Stimulated activated CD8-positive, alpha-beta memory T cell treated with anti-CD3 and anti-CD28 coated beads, Interleukin-4, amount 100 ng/mL, for 1 hour (primary cell): ENCODE measurements at places on chromosomes 11 and 22.

DNA sequence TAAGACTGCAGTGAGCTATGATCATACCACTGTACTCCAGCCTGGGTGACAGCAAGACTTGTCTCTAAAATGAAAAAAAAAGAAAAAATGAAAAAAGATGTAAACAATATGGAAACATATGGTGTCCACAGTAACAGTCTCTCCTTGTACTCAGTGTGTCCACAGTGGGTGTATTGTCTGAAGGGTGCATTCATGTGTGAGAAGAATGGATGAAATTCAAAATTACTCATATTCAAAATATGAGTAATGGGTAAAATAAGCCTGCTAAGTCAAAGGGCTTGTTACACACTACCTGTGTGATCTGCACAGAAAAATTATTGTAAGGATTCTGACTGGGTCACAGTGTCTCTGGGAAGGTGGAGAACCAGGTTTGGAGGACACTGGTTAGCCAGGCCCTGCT lies 26.9 kb downstream of the PPFIA1 start:
- DNase-seq, result no peak

GRCh38 chr11:50246183-50246582 lies 213.5 kb downstream of the OR4C45 start:
- no peak for DNase-seq

DNA sequence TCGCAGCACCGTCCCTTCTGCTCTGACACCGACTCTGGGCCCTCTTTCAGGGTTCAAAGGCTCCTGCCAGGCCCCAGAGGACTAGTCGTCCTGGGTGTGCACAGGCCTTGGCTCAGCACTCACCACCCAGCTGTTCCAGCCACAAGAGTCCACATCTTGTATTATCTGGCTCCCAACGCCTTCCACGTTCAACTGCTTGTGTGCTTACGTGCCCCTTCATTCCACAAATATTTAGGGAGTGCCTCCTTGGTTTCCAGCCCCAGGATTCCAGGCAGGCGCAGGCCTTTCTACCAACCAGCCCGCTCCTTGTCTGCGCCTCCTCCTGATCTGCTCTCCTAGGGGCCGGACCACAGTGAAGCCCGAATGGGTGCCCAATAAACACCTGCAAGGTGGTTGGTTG lies 70.9 kb downstream of the SCUBE1 start:
- DNase-seq, result no peak

DNA sequence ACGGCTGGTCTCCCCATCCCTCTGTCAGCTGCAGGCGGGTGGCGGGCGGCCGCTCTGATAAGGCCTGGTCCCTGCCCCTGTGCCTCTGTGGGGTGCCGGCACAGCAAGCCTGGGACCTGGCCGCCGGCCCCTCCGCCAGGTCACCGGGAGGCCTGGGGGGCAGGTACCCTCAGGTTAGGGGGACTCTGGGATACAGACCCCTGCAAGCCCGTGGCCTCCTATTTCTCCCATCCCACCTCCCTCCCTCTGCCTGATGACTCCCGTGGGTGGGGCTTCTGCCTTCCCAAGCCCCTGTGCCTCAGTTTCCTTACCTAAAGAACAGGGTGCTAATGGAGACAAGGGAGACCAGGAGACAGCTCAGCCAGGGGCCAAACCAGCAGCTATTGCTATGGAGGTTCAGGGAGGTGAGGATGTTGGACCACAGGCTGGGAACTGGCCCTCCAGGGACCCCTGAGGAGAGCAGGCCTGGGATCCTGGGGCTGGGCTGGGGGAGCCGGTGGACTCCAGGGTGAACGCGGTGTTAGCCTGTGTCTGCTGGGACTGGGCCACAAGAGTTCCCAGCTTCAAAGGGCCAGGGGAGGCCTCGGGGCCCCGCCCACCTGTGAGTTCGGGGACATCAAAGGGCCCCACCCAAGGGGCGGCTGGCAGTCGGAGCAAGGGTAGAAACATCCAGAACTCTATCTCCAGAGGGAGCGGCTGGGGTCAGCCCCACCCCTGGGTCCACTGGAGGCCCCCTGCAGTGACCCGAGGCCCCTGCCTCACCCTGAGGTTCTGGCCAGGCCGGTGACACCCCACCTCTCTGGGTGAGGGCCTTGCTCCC lies 32.0 kb upstream of the TH start:
- DNase-seq, result no peak

DNA sequence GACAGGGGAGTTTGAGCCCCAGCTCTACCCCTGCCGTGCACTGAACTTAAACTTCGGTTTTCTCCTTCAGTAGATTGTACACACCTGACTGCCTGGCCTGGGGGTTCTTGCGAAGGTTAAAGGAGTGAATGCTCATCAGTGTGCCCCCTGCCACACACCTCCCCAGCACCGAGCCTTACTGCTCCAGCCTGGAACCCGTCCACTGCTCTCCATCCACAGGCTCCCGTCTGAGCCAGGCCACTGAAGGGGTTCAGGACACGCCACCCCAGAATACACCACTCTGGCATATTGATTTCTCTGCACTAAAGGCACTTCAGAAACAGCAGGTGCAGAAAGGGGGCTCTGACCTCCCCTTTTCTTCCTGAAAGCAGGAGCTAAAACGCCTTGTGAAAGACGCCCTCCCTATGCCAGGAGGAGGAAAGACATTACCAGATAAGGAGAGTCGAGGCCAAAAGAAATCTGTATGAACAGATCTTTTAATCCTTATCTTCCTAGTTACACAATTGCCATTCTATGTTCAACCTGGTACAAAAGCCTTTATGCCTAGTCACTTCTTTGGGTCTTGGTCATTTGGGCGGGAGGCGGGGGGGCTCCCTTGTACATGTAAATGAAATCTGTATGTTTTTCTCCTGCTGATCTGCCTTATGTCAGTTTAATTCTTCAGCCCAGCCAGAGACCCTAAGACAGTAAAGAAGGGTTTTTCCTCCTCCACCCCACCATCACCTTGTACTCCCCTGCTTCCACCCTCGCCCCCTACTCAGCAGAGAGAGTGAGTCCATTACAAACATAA lies 1.9 kb upstream of the SSTR3 start:
- no peak for DNase-seq

DNA sequence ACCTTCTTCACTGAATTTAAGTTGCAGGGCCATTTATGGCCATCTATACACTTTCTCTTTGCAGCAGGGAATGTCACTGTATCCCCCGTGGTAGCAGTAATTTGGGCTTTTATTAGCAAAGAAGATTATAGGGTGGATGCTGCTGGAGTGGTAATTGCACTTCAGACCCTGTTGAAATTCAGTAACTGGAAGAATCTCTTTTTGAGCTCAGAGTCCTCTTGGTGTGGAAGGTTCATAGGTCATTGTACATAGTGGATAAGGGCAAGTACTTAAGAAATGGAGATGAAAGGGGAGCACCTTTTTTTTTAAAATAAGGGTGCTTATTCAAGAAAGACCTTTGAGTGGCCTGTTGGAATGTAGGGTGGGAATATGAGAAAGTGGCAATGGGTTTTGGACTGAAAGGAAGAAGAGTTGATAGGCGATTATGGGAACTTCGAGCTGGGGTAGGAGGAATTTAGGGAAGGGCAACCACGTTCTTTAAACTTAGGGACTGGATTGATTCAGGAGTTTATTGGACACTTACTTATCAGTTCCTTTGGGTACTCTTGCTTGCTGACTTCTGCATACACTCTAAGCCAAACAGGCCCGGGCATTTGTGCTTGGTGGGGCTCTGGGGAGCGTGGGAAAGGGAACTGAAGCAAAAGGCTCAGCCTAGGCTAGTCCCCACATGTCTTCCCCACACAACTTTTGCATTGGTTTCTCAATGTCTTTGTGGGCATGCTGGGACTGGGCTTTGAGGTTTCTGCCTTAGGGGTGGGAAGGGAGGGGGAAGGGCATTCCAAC lies 26.5 kb downstream of the CTNND1 start:
- DNase-seq, result no peak

- no peak for DNase-seq
Measured at GRCh38 chr11:5124891-5125620, 13.1 kb downstream of the OR52A5 start.

DNA sequence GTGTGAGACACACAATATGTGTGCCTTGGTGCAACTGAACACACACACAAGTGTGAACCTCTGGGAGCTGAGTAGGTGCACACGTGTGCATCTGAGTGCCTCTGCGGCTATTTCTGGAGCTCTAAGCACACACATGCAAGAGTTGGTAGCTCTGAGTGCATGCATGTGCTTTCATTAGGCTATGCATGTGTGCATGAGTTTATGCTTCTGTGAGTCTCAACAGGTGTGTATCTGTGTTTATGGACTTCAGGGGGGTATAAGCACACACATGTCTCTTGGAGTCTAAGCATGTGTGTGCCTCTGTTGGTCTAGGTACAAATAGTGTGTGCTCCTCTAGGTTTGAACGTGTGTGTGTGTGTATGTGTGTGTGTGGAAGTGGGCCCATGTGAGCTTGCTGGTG lies 25.8 kb downstream of the SLC22A12 start:
- no peak for DNase-seq

- no peak for DNase-seq
Measured at GRCh38 chr11:121838571-121838970, 277.4 kb downstream of the BLID start.

GRCh38 chr11:69384251-69385143 lies 90.5 kb downstream of the MYEOV start:
- no peak for DNase-seq

GRCh38 chr11:45483416-45483815 lies 182.0 kb downstream of the CHST1 start:
- no peak for DNase-seq

- peak; percentile 24 for DNase-seq
Measured at GRCh38 chr11:123580557-123581275, 73.7 kb downstream of the SCN3B start.

- DNase-seq, result no peak
Measured at GRCh38 chr11:132062031-132062430, 691.6 kb downstream of the NTM start.

GRCh38 chr11:83726316-83726715 lies 440.1 kb upstream of the CCDC90B start:
- DNase-seq, result no peak

DNA sequence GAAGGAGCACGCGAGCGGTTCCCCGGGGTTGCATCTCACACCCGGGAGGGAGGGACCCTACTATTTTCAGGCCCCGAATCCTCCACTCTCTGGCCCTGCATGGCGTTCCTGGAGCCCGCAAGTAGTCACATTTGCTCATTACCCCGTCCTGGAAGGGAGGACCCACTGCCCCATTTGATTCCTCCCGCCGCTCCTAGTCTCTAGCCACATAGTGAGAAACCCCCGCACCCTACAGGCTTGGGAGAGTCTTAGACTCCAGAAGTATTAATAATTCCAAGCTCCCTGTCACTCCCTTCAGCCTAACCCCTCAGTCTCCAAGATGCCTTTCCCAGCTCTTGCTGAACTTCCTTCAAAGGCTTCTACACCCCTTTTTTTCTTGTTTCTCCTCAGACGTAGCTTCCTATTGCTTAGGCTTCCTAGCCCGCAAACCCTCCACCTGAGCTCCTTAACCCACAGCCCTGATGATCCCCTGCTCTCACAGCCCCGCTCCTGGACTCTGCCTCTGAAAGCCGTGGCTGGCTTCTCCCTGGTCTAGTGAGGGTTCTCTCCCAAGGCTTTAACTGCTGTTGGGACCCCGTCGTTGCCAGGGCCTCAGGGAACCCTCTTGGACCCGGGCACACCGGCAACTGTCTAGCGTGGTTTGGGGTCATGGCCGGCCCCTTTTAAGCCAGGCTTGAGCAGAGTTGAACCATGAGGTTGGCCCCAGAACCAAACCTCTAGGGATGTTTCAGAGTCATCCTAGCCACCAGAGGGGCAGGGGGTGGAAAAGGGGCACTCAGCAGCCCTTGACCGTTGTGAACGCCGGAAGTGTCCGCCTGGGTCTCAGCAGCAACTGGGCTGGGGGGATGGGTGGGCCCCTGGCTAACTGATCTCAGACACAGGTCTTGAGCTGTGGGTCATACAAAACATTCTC lies 862 bp downstream of the GGA1 start:
- DNase-seq, result no peak

- DNase-seq, result no peak
Measured at GRCh38 chr22:38259370-38259769, 13.4 kb downstream of the TMEM184B start.

GRCh38 chr22:39703928-39704639 lies 133.5 kb downstream of the CACNA1I start:
- DNase-seq, result no peak

DNA sequence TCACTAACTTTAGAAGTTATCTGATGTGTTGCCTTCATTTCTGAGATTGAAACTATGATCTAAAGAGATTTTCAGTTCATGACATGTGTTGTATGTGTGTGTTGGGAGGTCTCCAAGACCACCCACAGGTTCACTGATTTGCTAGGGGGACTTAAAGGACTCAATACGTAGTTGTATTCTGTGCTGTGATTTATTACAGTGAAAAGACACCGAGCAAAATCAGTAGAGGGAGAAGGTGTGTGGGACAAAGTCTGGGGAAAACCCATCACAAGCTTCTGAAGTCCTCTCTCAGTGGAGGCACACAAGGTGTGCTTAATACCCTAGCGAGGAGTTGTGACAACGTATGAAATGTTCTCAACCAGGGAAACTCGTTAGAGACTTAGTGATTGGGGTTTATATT lies 35.6 kb downstream of the RNF169 start:
- DNase-seq, result no peak

GRCh38 chr22:45781966-45782365 lies 110.3 kb downstream of the ATXN10 start:
- no peak for DNase-seq

DNA sequence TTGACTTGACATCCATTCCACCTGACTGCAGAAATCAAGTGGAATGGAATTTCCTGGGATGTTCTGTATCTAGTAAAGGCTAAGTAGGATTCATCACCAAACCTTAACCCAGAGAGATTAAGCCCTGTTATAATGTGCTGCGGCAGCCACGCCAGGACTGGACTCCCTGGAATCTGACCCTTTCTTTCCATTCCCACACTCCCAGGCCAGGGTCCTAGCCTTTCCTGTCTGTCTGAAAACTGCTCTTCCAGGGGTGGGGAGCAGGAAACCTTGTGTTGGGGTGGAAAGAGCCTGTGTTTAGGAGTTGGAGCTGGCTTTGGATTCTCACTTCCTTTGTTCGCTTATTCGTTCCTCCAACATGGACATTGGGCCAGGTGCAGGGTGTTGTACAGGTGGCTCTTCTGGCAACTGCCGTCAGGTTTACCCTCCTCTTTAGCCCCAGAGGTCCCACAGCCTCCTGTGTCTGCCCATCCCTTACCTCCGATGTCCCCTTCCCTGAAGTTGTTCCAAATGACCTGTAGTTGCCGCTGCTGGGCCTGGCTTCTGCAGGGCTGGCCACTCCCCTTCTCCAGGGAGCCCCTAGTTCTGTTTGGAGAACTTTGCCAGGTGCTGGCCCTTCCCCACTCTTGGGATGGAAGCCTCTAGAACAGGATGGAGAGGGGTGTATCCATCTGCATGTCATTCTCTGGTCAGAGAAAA lies 20.5 kb upstream of the PARVB start:
- DNase-seq, result no peak

GRCh38 chr22:23375031-23375827 lies 194.9 kb downstream of the BCR start:
- DNase-seq, result no peak
